ENCODE measurements at places on chromosomes 12 and 14.

- DNase-seq = no peak
Measured at GRCh38 chr12:16499611-16500010, 106.4 kb downstream of the LMO3 start.

GRCh38 chr12:52631264-52631663 is 12.9 kb upstream of the KRT73 start:
- DNase-seq = no peak

GRCh38 chr12:64456119-64456518 is 4.2 kb downstream of the TBK1 start:
- DNase-seq = no peak

DNA sequence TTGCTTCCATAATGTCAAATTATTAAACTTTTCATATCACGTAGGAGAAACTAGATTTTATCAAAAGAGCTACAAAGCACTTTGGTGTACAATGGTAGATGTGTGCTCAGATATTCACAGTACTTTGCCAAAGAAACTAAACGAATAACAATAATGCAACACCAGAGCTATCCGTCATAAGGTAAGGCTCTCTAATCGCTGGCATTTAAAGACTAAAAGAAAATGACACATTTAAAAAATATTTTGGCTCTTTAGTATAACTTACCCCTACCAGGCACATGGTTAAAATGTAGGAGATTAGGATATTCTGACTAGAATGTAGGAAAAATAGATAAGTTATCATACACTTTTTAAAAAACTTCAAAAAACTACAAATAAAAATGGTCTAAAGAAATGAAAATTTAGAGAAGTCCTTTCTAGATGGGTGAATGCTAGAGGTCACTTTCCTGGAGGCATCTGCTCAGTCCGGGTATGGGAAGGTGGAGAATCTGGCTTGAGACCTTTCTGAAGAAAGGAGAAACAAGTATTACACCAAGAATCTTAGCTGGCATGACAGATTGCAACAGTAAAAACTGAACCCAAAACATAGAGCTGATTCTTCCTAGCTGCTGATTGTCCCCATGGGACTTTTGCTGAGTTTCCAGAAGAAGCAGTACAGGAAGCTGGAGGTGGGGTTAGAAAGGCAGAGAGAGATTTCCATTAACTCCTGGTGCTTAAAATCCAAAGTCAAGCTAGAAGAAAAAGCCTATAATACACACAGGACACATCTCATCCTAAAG is 67.9 kb downstream of the FAR2 start:
- no peak for DNase-seq

Data from HAP-1 (cell line).